ENCODE measurements at places on chromosomes 5 and 9.

GRCh38 chr5:107269256-107269655 lies 401.5 kb downstream of the EFNA5 start:
- no peak for ATAC-seq

DNA sequence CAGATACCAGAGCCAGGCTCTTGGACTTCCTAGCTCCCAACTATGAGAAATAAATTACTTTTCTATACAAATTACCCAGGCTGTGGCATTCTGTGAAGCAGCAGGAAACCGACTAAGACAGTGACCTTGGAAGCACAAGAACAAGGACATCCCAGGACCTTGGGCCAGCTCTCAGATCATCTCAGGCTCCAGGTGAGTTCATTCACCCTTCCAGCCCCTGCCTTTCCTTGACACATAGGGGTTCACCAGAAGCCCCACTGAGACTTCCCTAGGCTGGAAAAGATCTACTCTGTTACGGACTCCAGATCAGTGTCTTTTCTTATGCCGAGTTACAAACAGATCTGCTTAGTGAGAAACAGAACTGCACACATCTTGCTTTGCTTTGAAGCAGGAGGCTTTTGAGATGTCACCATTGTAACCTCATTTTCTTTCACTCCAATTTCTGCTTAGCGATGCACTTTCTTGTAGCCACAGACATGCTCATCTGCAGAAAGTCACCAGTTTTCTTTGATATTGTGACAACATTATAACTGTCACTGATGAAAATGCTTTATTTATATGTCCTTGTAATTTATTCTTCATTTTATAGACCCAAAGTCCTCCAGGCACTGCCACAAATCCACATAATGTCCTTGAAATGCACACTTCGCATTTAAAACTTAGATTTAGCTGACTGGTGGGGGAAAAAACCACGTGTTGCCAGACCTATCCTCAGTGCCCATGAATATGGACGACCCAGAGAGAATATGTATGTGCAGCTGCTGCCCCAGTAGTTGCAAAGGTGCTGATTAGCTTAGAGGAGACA lies 8.1 kb downstream of the CD180 start:
- ATAC-seq: no peak

GRCh38 chr9:130010151-130010988 lies 32.6 kb downstream of the FNBP1 start:
- no peak for ATAC-seq

DNA sequence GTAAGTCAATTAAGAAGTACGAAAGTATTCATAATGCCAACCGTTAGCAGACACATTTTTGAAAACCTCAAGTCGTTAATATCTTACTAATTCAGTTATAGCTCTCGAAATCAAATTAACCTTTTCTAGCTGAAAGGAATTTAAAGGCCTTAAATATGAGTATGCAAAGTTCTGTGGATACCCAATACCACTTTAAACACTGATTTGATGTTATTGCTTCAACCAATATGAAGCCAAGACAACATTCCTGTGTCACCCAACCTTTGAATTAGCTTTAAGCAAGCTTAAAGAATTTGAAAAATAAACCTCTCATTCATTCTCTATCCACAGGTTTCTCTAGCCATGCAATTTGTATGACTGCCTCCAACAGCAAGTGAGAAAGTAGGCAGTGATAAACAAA lies 204.5 kb downstream of the MCTP1 start:
- peak; percentile 11 for ATAC-seq

DNA sequence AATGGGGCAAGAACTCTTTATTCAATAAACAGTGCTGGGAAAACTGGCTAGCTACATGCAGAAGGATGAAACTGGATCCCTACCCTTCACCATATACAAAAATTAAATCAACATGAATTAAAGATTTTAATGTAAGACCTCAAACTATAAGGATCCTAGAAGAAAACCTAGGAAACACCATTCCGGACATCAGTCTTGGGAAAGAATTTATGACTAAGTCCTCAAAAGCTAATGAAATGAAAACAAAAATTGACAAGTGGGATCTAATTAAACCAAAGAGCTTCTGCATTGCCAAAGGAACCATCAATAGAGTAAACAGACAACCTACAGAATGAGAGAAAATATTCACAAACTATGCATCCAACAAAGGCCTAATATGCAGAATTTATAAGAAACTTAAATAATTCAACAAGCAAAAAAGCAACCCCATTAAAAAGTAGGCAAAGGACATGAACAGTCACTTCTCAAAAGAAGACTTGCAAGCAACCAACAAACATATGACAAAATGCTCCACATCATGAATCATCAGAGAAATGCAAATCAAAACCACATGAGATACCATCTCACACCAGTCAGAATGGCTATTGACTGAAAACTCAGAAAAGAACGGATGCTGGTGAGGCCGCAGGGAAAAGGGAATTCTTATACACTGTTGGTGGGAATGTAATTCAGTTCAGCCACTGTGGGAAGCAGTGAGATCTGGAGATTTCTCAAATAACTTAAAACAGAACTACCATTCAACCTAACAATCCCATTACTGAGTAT lies 104.3 kb upstream of the MAP3K1 start:
- ATAC-seq: no peak

DNA sequence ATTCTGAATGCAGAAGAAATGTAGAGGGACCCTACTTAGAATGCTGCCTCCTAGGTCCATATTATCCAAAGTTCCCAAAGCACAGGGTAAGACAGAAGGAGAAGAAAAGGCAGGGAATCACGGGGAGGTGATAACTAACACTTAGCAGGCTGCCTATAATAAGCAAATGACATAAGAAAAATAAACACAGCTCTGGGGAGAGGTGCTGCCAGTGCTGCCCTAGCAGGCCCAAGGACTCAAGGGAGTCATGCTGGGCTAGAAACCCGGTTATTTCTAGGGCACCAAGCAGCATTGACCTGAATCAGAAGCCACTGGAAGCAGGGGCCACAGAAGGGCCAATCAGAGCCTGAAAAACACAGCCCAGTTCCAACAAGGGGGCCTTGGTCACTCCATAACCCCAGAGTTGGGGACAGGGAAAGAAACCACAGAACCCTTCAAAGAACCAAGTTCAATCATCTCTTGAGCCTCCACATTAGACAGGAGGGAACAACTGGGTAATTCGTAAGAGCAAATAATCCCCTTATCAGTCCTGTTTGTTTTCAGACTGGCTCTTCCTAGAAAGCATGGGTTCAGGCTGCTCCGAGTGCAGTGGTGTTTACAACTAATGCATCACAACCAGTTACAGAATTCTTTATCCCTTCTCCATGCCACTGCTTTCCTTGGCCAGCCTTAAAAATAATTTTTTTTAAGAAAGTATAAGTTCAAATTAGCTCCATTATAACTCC lies 24.0 kb downstream of the NRG2 start:
- no peak for ATAC-seq

DNA sequence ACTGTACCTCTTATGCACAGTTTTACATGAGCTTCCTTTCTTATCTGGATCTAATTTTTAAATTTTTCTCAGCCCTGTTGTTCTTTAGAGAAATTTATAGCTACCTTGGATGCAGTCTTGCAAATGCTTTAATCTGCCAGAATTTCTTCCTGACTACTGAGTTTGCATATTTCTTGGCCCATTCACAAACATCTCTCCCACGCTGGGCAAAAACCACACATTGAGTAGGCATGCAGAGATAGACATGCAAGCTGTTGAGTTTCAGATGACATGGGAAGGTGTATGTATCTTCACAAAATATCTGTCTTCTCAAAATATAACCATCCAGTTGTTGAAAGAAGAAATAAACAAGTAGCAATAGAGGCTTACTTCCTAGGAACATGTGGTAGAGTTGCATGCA lies 101.2 kb downstream of the PARP8 start:
- peak; percentile 54 for ATAC-seq

- no peak for ATAC-seq
Observed at GRCh38 chr9:121274851-121275250, 6.9 kb downstream of the GSN start.

GRCh38 chr9:130936285-130937117 lies 2.5 kb downstream of the FIBCD1 start:
- peak; percentile 12 for ATAC-seq

DNA sequence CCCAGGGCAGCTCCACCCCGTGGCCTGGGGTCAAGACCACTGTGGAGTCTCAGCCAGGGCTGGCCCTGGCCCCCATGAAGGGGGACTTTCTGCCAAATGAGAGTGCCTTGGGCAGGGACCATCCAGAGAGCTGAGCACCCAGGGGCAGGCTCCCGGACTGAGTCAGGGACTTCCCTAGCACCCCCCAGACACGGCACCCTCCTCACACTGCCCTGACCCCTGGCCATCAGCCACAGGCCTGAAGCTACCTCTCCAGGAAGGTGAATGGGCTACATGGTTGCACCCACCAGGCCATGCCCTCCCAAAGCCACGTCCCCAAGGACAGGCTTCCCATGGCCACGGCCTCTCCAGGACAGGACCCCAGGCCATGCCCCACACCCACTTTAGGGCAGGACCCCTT lies 9.5 kb downstream of the CCDC187 start:
- ATAC-seq: no peak

GRCh38 chr9:135526730-135527571 lies 5.7 kb downstream of the LCN1 start:
- ATAC-seq: no peak

DNA sequence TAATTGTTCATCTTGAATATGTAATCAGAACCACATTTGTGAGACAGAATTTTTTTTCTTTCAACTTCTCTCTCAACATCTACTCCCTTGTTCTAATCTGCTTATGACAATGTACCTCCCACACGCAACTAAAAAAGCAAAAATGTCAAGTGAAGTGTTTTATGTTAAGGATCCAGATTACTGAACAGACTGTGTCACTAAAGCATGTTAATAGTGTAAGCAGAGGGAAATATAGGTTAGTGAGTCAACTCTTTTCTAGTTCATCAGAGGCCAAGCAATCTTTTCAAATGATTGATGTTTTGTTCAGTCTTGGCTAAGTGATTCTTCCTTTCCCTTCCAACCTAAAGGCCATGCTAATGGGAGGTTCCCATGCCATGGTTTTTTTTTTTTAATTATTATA lies 34.7 kb upstream of the IDNK start:
- ATAC-seq: no peak

DNA sequence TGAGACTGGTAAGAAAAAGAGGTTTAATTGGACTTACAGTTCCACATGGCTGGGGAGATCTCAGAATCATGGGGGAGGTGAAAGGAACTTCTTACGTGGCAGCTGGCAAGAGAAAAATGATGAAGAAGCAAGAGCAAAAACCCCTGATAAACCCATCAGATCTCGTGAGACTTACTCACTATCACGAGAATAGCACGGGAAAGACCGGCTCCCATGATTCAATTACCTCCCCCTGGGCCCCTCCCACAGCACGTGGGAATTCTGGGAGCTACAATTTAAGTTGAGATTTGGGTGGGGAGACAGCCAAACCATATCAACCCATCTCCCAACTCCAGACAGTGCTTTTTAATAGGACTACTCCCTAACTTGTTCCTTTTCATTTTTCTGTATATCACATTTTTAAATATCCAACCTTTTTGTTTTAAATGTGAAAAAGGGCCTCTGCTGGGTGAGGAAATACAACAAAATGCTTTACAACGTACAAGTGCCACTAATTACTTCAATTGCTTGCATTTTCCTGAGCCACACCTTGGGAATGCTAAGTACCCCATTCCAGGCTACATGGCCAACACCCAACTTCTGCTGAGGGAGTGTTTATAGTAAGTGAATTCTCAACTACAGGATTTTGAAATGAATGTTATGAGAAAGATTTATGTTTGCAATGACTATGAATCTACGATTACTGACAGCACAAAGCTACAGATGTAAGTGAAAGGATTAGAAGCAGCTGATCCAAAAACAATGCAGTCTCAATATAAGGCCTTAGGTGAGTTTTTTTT lies 294.1 kb upstream of the CD180 start:
- no peak for ATAC-seq

DNA sequence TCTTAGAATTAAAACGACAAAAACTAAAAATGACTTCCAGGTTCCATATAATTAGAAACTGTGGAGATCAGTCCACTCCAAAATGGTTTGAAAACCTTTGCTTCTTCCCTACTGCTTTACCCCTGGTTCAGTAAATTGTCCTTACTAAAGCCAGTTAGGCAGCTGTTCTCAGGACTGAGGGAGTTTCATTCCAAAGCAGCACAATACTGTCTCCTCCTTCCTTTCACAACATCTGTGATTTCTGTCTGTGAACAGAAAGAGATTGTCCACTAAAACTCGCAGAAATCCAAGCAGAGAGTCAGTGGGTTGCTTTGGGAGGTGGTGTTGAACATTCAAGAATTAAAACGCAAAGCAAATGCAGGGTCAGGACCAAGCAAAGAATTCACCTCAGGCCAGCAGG lies 740.8 kb upstream of the ZNF608 start:
- ATAC-seq: no peak

DNA sequence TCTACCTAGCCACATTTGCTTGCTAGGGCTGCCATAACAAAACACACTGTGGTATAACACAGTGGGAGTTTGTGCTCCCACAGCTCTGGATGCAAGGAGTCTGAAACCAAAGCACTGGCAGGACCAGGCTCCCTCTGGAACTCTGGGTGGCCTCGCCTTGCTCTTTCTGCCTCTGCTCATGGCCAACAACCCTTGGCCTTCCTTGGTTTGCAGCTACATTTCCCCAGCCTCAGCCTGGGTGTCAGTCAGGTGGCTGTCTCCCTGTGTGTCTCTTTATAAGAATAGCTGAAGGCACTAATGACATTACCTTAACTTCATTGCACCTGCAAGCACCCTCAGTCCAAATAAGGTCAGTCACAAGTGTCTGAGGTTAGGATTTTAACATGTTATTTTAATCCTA lies 101.0 kb upstream of the IRX2 start:
- no peak for ATAC-seq

All from SK-N-SH treated with all-trans-retinoic acid at 6 μM for 48 hours (cell line).